NCI-H1105 treated with DMSO at 0.1 percent for 48 hours (cell line): ENCODE measurements at places on chromosomes 11 and 22.
A peak's percentile ranks its signal among the peaks of the same experiment; 100 is the strongest.

DNA sequence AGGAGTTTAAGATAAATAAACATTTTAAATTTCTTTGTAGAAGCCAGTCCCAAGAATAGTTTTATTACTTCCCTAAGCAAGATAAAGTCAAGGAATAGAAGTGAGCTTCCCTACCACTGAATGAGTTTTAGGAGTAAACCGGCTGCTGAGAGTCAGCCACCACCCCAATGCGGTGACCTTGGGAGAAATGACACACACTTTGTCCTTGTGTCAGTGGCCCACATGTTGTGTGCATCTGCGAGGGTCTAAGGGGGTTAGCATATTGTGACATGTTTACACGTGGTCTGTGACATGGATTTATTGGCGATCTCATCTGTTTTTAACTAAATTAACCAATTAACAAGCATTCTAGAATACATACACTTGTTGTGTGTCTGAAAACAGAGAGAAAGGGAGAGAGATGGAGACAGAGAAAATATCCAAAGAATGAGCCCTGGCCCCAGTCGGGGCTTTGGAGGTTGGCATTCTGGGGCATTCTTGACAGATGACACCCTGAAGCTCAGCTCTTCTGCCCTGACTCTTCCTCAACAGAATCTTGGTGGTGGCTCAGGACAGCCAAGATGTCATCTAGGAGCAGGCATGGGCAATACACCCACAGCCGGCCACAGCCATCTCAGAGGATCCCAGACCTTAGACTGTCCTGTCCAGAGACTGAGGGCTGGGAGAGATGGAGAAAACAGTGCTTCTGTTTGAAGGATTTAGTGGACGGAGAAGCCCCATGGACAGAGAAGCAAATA is 29.7 kb upstream of the TMPRSS4 start:
- no peak for DNase-seq

GRCh38 chr11:74702383-74703007 is 28.7 kb downstream of the CHRDL2 start:
- DNase-seq = peak; percentile 50

DNA sequence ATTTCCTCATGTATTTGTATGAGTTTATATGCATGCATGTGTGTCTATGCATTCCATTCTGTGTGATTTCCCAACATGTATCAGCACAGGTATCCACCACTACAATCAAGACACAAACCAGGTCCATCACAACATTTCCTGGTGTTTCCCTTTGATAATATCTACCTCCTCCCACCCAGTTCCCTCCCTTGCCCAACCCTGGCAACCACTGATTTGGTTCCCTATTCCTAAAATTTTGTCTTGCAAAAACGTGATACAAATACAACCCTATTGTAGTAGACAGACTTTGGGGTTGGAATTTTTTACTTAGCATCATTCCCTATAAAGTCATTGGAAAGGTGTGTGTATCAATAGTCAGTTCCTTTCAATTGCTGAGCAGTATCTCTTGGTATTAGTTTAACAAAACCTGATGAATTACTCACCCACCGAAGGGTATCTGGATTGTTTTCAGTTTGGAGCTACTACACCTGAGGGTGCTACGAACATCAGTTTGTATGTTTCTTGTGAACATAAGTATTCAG is 51.8 kb upstream of the IGLL5 start:
- DNase-seq = no peak

DNA sequence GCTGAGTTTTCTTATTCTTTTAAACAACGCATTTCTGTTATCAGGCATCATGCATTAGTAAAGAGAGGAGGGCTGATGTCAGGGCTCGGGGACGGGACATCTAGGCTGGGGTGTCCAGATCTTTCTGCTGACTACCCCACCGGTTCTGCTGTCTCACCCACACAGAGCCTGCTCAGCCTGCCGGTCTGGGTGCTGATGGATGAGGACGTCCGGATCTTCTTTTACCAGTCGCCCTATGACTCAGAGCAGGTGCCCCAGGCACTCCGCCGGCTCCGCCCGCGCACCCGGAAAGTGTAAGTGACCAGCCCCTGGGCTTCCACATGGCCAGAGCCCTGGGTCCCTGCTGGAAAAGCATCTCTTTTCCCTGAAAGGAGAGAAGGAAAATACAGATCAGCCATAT is 9.4 kb downstream of the NCF4 start:
- no peak for DNase-seq

DNA sequence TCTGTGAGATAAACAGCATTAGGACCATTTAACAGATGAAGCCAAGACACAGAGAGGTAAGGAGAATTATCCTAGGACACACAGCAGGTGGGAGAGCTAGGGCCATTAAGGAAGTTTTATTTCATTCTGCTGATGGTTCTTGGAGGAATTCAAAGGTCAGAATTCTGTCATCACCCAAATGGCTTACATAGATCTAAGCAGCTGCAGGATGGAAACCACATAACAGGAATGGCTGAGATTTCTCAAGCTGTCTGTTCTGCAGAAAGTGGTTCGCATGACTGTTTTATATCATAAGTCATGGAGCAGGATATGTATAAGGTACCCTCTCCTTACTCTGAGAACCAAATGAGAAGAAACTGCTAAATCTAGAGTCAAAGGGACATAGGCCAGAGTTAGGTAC is 163.2 kb upstream of the NARS2 start:
- no peak for DNase-seq

DNA sequence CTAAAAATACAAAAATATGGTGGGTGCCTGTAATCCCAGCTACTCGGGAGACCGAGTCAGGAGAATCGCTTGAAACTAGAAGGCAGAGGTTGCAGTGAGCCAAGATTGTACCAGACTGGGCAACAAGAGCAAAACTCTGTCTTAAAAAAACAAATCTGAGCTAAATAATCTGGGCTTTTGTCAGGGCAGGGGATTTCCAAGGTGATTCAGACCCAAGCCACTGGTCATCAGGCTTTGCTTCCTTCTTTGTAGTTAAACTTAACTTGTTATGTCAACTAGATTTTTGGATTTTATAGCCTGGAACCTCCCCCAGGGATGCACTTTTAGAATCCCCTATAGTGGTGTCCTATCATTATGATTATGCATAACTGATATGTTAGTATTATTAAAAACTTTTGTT is 27.0 kb upstream of the SLC22A8 start:
- no peak for DNase-seq

DNA sequence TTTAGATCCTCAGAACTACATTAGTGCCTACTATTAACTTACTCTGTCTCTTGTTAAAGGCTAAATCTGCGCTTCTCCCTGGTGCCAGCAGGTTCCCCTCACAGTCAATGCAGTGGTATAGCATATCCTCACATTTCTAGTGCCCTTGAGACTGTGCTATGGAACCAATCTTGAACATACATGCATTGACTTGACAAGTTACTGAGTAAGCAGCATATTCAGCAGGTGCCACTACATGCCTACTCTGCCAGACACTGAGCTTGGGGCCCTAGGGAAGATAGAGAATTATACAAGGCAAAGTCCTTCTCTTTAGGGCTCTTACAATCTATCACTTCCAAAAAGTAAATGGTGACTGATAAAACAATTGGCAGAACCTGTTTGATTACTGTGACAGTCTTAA is 3.2 kb downstream of the FUT4 start:
- peak; percentile 19 for DNase-seq

GRCh38 chr11:64251753-64252002 is 348 bp downstream of the PLCB3 start:
- no peak for DNase-seq

DNA sequence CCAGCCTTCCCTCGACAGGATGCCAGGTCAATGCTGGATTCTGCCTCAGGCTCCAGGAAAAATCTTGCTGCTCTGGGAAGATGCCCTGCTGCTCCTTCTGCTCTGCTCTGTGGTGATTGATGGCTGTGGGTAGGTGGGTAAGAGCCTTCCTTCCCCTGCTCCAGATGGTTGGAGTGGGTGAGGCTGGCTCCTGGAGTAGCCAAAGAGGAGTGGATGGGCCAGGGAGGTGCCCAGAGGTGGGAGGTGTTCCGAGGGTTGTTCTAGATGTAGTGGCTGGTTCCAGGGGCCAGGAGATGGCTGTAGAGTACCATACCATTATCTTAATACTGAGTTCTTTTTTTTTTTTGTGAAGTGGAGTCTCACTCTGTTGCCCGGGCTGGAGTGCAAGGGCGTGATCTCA is 99.6 kb upstream of the THY1 start:
- DNase-seq = no peak

- peak; percentile 85 for DNase-seq
Observed at GRCh38 chr11:118956094-118956846, at the start of gene UPK2. TSS of gene UPK2 (plus strand) at chr11:118956298. CDS start at chr11:118956351, 53 bp downstream.

GRCh38 chr11:494761-495536 is 12.1 kb downstream of the RNH1 start:
- no peak for DNase-seq

DNA sequence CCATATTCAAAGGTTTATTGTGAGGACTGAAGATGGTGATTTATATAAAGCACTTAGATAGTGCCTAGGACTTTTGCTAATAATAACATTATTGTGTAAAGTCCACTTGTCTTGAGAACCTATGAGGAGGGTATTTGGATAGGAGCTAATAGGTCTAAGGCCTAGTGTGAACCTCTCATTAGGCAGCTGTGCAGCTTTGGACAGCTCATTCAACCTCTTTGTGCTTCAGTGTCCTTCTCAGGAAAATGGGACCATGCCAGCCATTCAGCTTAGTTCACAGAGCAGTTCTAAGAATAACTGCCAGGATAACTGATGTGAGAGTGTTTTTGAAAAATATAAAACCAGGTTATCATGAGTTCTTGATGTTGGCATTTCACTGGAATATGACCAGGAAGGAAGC is 56.2 kb downstream of the NAV2 start:
- DNase-seq = no peak

DNA sequence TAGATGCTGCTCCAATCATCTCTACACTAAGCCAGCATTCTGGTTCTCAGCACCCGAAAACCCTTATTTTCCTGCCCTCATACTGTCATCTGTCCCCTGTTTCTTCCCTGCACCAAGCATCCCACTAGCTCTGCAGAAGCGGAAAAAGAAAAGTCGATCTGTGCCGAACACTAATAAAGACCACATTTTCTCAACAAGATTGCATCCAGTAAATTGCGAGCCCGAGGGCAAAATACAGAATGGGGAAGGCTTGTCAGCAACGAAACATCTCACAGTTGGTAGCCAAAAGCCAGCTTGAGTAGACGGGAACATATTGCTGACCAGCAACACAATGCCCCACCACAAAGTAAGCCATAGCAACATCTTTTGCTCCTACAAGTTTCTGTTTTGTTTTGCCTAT is 227.4 kb downstream of the CADM1 start:
- DNase-seq = no peak

GRCh38 chr11:118436639-118437207 is 431 bp downstream of the KMT2A start:
- peak; percentile 28 for DNase-seq

GRCh38 chr22:42848941-42849550 is 8.0 kb downstream of the ARFGAP3 start:
- no peak for DNase-seq

DNA sequence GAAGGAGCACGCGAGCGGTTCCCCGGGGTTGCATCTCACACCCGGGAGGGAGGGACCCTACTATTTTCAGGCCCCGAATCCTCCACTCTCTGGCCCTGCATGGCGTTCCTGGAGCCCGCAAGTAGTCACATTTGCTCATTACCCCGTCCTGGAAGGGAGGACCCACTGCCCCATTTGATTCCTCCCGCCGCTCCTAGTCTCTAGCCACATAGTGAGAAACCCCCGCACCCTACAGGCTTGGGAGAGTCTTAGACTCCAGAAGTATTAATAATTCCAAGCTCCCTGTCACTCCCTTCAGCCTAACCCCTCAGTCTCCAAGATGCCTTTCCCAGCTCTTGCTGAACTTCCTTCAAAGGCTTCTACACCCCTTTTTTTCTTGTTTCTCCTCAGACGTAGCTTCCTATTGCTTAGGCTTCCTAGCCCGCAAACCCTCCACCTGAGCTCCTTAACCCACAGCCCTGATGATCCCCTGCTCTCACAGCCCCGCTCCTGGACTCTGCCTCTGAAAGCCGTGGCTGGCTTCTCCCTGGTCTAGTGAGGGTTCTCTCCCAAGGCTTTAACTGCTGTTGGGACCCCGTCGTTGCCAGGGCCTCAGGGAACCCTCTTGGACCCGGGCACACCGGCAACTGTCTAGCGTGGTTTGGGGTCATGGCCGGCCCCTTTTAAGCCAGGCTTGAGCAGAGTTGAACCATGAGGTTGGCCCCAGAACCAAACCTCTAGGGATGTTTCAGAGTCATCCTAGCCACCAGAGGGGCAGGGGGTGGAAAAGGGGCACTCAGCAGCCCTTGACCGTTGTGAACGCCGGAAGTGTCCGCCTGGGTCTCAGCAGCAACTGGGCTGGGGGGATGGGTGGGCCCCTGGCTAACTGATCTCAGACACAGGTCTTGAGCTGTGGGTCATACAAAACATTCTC is 862 bp downstream of the GGA1 start:
- no peak for DNase-seq

- no peak for DNase-seq
Observed at GRCh38 chr11:102223859-102224258, 93.4 kb upstream of the BIRC3 start.

DNA sequence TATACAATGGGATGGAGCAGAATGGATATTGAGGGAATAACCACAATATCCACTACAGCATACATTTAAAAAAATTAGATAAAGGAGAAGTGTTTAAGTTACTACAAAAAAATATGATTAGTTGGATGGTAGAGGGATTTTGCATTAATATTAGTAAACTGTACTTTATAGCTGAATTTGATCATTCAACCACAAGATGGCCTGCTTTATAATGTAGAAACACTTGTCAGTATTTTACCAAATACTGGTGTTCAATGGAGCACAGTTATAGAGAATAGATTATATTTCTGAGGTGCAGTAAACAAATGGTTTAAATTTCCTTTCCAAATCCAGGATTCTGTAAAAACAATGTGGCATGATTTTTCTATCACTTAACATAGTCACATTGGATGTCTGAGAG is 818.8 kb upstream of the CHORDC1 start:
- DNase-seq = no peak

DNA sequence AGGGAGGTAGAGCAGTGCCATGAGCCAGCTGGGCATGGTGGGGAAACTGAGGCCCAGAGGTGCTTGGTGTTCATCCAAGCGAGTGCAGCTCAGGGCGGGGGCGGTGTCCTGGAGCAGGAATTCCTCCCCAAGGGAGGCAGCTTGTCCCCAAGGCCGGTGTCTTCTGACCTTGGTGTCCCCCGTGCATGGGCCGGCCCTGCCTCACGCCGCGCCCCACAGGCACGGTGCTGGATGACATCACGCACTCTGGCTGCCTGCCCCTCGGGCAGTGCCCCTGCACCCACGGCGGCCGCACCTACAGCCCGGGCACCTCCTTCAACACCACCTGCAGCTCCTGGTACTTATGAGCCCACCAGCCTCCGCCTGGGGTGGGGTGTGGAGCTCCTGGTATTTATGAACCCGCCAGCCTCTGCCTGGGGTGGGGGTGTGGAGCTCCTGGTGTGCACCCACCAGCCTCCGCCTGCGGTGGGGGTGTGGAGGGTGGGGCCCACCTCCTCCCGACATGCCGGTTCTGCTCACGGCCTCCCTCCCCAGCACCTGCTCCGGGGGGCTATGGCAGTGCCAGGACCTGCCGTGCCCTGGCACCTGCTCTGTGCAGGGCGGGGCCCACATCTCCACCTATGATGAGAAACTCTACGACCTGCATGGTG is 6.7 kb downstream of the MUC5B start:
- no peak for DNase-seq

- peak; percentile 47 for DNase-seq
Observed at GRCh38 chr11:111429066-111429506, 50.0 kb upstream of the POU2AF1 start.

GRCh38 chr11:121576531-121576930 is 123.8 kb upstream of the SORL1-AS1 start:
- DNase-seq = no peak
